ENCODE measurements at places on chromosomes 11 and 22. TPM values are rescaled to one million over a fixed set of nuclear protein-coding genes. Genes with fewer than 3 reads are reported as not detected.

- no peak overlapping the region for H3K27ac ChIP-seq
- no peaks in the 10 kb centered on the region for H3K36me3 ChIP-seq
- no peaks in the 10 kb centered on the region for H3K4me1 ChIP-seq
- H3K27me3 ChIP-seq: no peaks in the 10 kb centered on the region
- DNase-seq: no peak
Measured at GRCh38 chr11:96461871-96462270, 72.1 kb downstream of the JRKL start.

GRCh38 chr11:117765068-117765467, 31.9 kb downstream of the DSCAML1 start:
- H3K4me1 ChIP-seq: no peaks in the 10 kb centered on the region
- no peak for DNase-seq
- H3K27ac ChIP-seq: no peak overlapping the region
- H3K27me3 ChIP-seq: peaks cover 5% of the 10 kb centered on the region
- H3K4me3 ChIP-seq: no peak overlapping the region

GRCh38 chr11:69290806-69291205, 3.1 kb upstream of the MYEOV start:
- H3K27ac ChIP-seq: no peak overlapping the region
- no peaks in the 10 kb centered on the region for H3K4me1 ChIP-seq
- H3K4me3 ChIP-seq: no peak overlapping the region
- H3K27me3 ChIP-seq: no peaks in the 10 kb centered on the region

GRCh38 chr22:47623763-47624148, 861.3 kb downstream of the TBC1D22A start:
- no peak overlapping the region for H3K27ac ChIP-seq
- H3K4me3 ChIP-seq: no peak overlapping the region
- no peaks in the 10 kb centered on the region for H3K36me3 ChIP-seq
- no peaks in the 10 kb centered on the region for H3K4me1 ChIP-seq

DNA sequence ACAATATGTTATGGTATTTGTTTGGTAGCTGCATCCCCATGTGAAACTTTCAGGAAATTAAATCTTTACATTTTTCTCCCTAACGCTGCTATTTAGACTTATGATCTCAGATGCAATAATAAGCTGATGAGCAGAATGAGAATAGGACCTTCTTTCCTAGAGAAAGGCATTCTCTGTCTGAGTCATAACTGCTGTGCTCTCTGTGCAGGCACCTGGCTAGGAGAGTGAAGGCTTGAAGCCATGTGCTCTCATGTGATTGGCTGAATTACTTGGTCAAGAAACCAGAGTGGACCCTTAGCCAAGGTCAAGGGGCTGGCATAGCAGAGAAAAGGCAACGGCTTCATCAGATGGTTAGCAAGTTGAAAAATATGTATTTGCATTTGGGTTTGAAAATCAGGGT, 185.0 kb downstream of the ADAMTS15 start:
- no peaks in the 10 kb centered on the region for H3K4me1 ChIP-seq
- no peaks in the 10 kb centered on the region for H3K27me3 ChIP-seq
- H3K36me3 ChIP-seq: no peaks in the 10 kb centered on the region
- no peak overlapping the region for H3K4me3 ChIP-seq
- no peak overlapping the region for H3K27ac ChIP-seq

DNA sequence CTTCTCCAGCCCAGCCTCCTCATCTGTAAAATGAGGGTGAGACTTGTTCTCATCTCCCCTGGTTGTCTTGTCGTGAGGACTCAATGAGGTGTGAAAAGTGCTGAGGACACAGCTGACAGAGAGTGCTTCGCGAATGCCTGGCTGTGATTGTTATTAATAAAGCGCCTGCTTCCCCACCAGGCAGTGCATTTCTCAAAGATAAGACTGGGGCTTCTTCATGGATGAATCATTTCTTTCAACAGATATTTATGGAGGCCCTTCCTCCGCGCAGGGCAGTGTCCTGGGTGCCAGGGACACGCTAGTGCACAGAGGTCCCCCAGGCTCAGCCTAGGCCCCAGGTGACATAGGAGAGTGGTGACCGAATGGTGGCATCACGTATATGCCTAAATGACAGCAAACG, 34.3 kb upstream of the SHISAL1 start:
- H3K4me3 ChIP-seq: no peak overlapping the region
- H3K27me3 ChIP-seq: peaks cover 2% of the 10 kb centered on the region
- no peaks in the 10 kb centered on the region for H3K4me1 ChIP-seq
- no peak for DNase-seq

DNA sequence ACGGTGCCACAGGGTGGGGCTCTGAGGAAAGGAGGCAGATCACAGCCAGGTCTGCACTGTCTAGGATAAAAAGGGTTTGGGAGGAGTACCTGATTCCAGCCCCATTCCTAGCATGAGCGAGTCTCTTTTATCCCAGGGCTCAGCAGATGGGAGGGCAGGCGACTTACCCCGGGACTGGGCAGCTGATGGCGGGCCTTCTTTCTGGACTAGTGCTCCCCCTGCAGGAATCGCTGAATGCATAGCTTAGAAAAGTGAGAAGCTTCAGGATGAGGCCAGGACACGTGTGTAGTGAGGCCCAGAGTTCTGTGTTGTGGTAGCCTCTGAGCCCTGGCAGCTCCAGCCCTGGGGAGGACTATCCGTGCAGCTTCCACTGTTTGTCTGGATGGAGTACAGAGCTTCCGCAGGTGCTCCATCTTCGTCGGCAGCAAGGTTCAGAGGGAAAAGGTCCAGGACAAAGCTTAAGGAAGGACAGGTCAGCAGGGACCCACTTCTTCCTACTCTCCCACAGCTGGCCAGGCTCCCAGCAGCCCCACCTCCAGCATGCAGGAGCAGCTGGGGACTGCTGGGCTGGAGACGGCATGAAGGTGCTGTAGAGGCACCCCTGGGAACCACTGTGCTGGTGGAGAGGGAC, 30.4 kb downstream of the COMMD9 start:
- H3K27me3 ChIP-seq: no peaks in the 10 kb centered on the region
- H3K36me3 ChIP-seq: no peaks in the 10 kb centered on the region
- no peaks in the 10 kb centered on the region for H3K4me1 ChIP-seq
- H3K4me3 ChIP-seq: no peak overlapping the region
- H3K27ac ChIP-seq: no peak overlapping the region

GRCh38 chr22:24120044-24120443, 61.2 kb upstream of the SUSD2 start:
- H3K27ac ChIP-seq: no peak overlapping the region
- H3K4me3 ChIP-seq: no peak overlapping the region
- no peaks in the 10 kb centered on the region for H3K36me3 ChIP-seq
- H3K27me3 ChIP-seq: no peaks in the 10 kb centered on the region
- no peaks in the 10 kb centered on the region for H3K4me1 ChIP-seq
- no peak for DNase-seq

CRKL gene
- total RNA-seq: 68.1 TPM

PRRG4 gene
- total RNA-seq: 1.6 TPM

DNA sequence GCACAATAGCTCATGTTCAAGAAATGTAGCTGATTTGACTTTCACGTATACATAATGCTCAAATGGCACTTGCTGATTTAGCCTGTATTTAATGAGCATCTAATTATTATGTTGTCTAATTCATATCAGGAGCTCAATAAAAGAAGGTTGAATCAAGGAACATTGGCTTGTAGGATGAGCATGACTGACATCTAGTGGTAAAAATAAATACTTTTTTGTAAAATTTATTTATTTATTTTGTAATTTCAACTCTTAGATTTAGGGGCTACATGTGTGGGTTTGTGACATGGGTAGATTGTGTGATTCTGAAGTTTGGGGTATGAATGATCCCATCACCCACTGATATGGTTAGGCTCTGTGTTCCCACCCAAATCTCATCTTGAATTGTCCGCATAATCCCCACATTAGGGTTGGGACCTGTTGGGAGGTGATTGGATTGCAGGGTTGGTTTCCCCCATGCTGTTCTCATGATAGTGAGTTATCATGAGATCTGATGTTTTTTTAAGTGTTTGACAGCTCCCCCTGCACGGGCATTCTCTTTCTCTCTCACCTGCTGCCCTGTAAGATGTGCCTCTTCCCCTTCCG, 1.7 kb upstream of the OR52E5 start:
- H3K36me3 ChIP-seq: no peaks in the 10 kb centered on the region
- H3K27ac ChIP-seq: no peak overlapping the region
- H3K27me3 ChIP-seq: no peaks in the 10 kb centered on the region
- H3K4me1 ChIP-seq: no peaks in the 10 kb centered on the region

CASP5 gene
- total RNA-seq: not detected

DNA sequence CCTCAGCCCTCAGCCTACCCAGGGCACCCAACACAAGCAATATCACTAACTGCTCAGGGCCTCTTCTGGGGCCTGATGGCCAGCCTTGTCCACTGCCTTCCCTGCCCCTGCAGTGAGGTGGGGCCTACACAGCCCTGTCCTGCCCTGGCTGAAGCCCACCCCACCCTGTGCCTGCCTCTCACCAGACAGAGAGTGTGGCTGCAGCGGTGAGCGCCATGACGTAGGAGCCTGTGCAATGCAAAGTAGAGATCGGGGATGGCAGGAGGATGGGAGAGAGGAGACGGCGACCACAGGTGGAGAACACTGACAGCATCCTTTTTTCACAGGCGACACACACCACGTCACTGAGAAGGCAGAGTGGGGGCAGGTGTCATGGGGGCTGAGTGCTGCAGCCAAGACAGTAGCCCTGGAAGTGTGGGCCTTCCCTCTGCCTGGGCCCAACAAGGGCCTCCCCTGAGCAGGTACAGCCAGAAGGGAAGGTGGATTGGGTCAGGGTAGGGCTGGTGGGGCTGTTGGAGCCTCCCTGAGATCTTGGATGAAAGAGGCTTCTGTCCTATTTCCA, 65.3 kb upstream of the CLTCL1 start:
- H3K36me3 ChIP-seq: no peaks in the 10 kb centered on the region
- H3K4me1 ChIP-seq: no peaks in the 10 kb centered on the region
- H3K4me3 ChIP-seq: no peak overlapping the region
- DNase-seq: no peak
- H3K27me3 ChIP-seq: no peaks in the 10 kb centered on the region

GRCh38 chr11:63490551-63491239, at the start of gene PLAAT5:
PLAAT5 (minus strand) TSS chr11:63491167; CDS start chr11:63491034, 133 bp downstream.
- peaks cover 28% of the 10 kb centered on the region for H3K4me1 ChIP-seq
- no peaks in the 10 kb centered on the region for H3K27me3 ChIP-seq
- no peak within 1 kb of the TSS for H3K27ac ChIP-seq
- H3K4me3 ChIP-seq: peak within 1 kb of the TSS; percentile 50

GRCh38 chr11:13108416-13108815, 99.3 kb downstream of the RASSF10 start:
- H3K27ac ChIP-seq: no peak overlapping the region
- no peak for DNase-seq
- no peak overlapping the region for H3K4me3 ChIP-seq
- no peaks in the 10 kb centered on the region for H3K4me1 ChIP-seq

All from adrenal gland (tissue), 19 donors.